ENCODE measurements at places on chromosomes 11 and 22. TPM values are rescaled to one million over a fixed set of nuclear protein-coding genes. Genes with fewer than 3 reads are reported as not detected.

The ACR gene
- 0.80 TPM for total RNA-seq

The NPAS4 gene
- total RNA-seq, result not detected

The OR2AG2 gene
- 0.43 TPM for total RNA-seq

The RIMBP3C gene
- not detected for total RNA-seq

The NDUFA6 gene
- 39.6 TPM for total RNA-seq

The TRIM22 gene
- 115 TPM for total RNA-seq

The CASP5 gene
- 0.72 TPM for total RNA-seq

The PRR5 gene
- 1.1 TPM for total RNA-seq

The BCO2 gene
- total RNA-seq, result 1.2 TPM

The FGF4 gene
- total RNA-seq, result not detected

The CATSPERZ gene
- 0.57 TPM for total RNA-seq

The OR2AG1 gene
- not detected for total RNA-seq

The MMP27 gene
- not detected for total RNA-seq

The SAMM50 gene
- 59.2 TPM for total RNA-seq

The THRSP gene
- total RNA-seq, result not detected

The SIAE gene
- 20.4 TPM for total RNA-seq

The KRTAP5-11 gene
- total RNA-seq, result not detected

The GLYAT gene
- total RNA-seq, result not detected

The MYO7A gene
- total RNA-seq, result 0.27 TPM

The OR5M8 gene
- total RNA-seq, result not detected

The RAB3IL1 gene
- 1.0 TPM for total RNA-seq

The C1QTNF5 gene
- 43.1 TPM for total RNA-seq

The ZNRF3 gene
- total RNA-seq, result 6.3 TPM

The MYO18B gene
- not detected for total RNA-seq

The CSF2RB gene
- 13.4 TPM for total RNA-seq
